ENCODE measurements at places on chromosomes 1 and 21. TPM values are rescaled to one million over a fixed set of nuclear protein-coding genes. Genes with fewer than 3 reads are reported as not detected.

Gene RGS5
- total RNA-seq = 1.3 TPM

Gene RAB7B
- total RNA-seq = 0.78 TPM

Gene MMP23B
- total RNA-seq = 3.7 TPM

DNA sequence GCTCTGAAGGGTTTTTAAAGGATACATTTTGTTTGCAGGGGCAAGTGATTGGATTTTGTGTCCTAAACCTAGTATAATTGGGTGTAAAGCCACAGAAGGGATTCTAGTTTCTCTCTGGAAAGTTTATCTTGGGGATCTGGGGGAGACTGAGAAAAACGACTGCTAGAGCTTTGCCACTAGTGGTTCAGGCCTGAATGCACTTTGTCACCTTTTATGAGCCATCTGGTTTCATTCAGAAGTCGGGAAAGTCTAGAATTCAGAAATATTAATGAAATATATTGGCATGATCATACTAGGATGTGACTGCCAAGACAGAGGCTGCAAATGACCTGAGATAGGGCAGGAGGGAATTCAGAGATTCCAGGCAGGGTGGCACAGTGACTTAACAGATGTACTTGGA is 111.5 kb upstream of the KCNK2 start:
- DNase-seq = no peak

DNA sequence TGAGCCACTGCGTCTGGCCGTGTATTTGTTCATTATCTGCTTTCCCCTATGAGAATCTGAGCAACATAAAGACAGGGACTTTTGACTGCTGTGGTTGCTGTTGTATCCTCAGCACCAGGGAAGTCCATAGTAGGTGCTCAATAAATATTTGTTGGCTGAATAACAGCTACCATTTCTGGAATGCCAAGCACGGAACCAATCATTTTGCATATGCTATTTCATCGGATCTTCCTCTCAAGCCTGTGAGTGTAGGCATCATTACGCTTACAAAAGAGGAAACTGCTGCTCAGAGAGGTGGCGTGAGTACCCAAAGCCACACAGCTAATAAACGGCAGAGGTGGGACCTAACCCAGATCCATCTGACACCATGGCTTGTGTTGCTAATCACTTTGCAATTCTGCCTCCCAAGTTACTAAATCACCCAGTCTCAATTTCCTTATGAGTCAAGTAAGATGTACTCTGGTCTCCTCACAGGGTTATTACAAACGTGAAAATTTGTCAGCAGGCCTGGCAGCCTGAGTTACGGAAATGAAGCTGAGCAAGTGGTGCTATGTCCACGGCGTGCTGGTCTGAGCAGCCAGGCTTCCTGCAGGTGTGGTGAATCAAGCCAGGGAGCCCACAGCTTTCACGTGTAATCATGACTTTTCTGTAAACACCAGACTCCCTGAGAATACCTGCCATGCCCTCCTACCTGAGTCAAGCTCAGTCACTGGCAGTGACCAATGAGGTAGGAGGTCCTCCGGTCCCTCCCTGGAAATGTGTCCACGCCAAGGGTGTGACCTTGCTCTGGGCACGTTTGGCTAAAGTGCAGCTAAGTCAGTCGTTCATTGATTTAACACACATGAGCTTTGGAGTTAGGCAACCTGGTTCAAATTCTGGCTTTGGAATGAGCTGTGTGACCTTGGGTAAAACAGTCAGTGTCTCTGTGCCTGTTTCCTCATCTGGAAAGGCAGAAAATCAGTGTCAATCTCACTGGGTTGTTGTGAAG is 4.8 kb upstream of the RHCE start:
- DNase-seq = no peak

DNA sequence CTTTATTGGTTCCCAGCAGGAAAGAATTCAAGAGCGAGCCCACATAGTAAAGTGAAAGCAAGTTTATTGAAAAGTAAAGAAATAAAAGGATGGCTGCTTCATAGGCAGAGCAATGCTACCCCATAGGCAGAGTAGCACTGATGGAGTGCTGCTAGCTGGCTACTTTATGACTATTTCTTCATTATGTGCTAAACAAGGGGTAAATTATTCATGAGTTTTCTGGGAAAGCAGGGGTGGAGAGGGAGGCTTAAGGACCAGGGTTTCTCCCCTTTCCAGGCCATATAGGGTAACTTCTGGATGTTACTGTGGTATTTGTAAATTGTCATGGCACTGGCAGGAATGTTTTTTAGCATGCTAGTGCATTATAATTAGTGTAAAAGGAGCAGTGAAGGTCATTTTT is 1271.4 kb downstream of the KCNT2 start:
- DNase-seq = no peak

GRCh38 chr1:165411396-165411795 is 33.5 kb downstream of the RXRG start:
- no peak for DNase-seq

DNA sequence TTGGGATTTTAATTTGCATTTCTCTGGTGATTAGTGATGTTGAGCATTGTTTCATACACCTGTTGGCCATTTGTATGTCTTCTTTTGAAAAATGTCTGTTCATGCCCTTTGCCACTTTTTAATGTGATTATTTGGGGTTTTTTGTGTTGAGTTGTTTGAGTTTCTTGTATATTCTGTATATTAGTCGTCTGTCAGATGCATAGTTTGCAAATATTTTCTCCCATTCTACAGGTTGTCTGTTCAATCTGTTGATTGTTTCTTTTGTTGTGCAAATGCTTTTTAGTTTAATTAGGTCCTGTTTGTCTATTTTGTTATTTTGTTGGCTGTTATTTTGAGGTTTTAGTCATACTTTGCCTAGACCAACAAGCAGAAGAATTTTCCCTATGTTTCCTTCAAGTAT is 164.0 kb upstream of the CXADR start:
- DNase-seq = no peak

- DNase-seq = no peak
Measured at GRCh38 chr1:89682611-89683010, 49.7 kb downstream of the LRRC8C start.

- DNase-seq = peak; percentile 78
Measured at GRCh38 chr1:116514708-116515525, 55.9 kb downstream of the CD58 start.
